ENCODE measurements at places on chromosomes 12 and 14. TPM values are rescaled to one million over a fixed set of nuclear protein-coding genes. Genes with fewer than 3 reads are reported as not detected.

EPYC gene
- polyA plus RNA-seq, result not detected

OAS3 gene
- 9.6 TPM for polyA plus RNA-seq

FOXN4 gene
- polyA plus RNA-seq, result not detected

BATF gene
- 8.9 TPM for polyA plus RNA-seq

HOXC4 gene
- polyA plus RNA-seq, result 0.58 TPM

LRIG3 gene
- 27.8 TPM for polyA plus RNA-seq

SMCO3 gene
- 0.20 TPM for polyA plus RNA-seq

ADAMTS20 gene
- not detected for polyA plus RNA-seq

ST8SIA1 gene
- 22.3 TPM for polyA plus RNA-seq

HOXC10 gene
- 2.8 TPM for polyA plus RNA-seq

CLEC14A gene
- 56.8 TPM for polyA plus RNA-seq

SOX5 gene
- polyA plus RNA-seq, result 6.6 TPM

NRL gene
- polyA plus RNA-seq, result 2.9 TPM

- DNase-seq, result no peak
These were observed 153.4 kb downstream of the PIK3C2G start for GRCh38 chr12:18414671-18415070.

- DNase-seq, result no peak
These were observed 24.3 kb downstream of the NCOR2 start for GRCh38 chr12:124543052-124543589.

DNA sequence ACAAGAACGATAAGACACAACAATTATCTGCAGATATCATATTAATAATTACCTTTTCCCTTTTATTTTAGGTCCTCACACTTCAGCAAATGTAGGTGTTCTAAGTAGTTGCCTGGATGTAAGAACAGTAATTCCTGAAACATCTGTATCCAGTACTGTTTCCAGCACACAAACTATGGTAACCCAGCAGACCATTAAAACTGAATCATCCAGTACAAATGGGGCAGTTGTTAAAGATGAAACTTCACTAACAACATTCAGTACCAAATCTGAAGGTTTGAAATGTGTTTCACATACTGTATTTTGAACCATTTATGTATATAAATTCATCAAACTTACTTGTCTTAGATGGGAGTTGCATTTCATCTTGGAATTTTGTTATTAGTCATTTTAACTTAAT is 31.0 kb downstream of the HCFC2 start:
- no peak for DNase-seq

GRCh38 chr14:101069228-101069549 is 165.7 kb upstream of the RTL1 start:
- DNase-seq, result no peak

- no peak for DNase-seq
These were observed 109.8 kb upstream of the FUT8 start for GRCh38 chr14:65302571-65303189.

DNA sequence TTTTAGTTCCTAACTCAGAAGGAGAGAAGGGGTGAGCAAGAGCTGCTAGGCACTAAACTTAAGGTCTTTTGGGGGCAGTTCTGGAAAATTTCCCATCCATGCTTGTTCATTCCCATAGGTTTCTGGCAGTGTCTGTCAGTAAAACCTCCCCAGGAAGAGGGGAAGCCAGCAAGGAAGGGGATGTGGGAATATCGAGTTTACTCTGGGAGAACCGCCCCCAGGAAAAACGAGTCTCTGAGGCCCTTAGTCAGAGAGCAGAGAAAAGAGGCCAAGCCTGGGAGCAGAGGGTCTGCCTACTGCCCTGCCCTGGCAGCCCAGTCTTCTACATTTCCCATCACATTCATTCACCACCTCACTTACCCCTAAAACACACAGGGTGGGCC is 55.9 kb downstream of the TMCC3 start:
- no peak for DNase-seq

GRCh38 chr12:9367201-9367600 is 159.0 kb upstream of the PZP start:
- no peak for DNase-seq

DNA sequence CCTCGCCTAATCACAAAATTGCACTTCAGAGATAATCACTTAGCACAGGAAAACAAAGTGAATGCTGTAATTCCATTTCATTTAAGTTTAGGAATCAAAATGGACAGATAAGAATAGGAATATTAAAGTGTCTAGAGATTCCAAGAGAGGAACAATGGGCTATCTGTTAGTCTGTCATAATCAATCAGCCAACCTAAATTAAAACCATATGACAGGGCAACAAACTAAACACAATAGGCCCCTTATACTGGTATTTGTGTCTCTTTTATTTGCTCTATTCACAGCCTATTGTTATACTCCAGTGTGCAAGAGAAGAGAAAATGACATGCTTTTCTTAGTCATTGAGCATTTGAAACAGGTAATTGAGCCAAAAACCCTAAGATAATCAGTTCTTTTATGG is 259.4 kb downstream of the PRKD1 start:
- DNase-seq, result no peak

GRCh38 chr12:47273191-47273626 is 193.4 kb upstream of the AMIGO2 start:
- DNase-seq, result no peak

DNA sequence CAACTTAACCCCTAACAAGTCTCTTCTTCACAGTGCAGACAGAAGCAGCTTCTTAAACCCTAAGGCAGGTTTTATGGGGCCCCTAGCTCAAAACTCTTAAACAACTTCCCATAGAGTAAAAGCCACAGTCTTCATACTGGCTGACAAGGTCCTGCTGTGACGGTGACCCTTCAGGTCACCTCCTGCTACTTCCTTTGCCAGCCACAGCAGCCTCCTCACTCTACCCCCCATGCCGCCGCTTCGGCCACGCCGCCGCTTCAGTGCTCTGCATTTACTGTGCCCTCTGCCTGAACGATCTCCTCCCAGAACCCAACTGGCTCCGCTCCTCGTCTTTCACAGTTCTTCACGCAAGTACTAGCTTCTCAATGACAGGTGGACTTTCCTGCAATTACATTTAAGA is 45.5 kb downstream of the ACADS start:
- no peak for DNase-seq

DNA sequence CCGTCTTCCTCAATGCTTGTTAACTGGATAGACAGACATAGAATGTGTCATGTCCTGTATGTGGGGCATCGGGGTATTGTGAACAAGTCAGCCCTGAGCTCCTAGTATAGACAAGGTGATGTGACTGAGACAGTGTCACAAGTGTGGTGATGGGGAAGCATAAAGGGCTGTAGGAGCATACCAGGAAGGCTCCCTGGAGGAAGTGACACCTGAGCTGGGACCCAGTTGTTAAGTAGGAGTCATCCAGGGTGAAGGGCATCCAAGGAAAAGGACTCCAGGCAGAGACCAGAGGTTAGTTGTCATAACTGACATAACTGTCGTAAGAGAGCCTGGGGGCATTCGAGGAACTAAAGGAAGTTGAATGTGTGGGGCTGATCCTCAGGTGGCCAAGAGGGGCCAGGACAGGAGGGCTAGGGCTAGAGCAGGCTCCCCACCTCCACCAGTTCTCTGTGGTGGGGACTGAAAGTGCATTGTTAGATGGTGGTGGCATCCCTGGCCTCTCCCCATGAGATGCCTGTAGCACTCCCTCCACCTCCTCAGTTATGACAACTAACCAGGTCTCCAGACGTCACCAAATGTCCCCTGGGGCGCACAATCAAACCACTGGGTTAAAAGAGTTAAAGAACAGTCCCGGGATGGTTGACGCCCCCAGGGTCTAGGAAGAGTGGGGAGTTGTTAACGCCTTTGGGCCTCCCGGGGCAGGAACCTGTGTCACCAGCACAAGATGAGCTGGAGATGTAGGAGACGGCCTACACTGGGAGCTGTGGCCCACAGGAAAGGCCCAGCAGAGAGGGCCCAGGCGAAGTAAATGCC is 2.4 kb downstream of the FICD start:
- no peak for DNase-seq

- no peak for DNase-seq
These were observed 202.7 kb upstream of the PRICKLE1 start for GRCh38 chr12:42792265-42792664.

GRCh38 chr12:126570566-126570965 is 1505.3 kb downstream of the AACS start:
- no peak for DNase-seq

GRCh38 chr12:18483698-18484325 is 222.5 kb downstream of the PIK3C2G start:
- DNase-seq, result no peak

All from urinary bladder (tissue), 4 donors.